ENCODE measurements at places on chromosomes 5 and 9.

DNA sequence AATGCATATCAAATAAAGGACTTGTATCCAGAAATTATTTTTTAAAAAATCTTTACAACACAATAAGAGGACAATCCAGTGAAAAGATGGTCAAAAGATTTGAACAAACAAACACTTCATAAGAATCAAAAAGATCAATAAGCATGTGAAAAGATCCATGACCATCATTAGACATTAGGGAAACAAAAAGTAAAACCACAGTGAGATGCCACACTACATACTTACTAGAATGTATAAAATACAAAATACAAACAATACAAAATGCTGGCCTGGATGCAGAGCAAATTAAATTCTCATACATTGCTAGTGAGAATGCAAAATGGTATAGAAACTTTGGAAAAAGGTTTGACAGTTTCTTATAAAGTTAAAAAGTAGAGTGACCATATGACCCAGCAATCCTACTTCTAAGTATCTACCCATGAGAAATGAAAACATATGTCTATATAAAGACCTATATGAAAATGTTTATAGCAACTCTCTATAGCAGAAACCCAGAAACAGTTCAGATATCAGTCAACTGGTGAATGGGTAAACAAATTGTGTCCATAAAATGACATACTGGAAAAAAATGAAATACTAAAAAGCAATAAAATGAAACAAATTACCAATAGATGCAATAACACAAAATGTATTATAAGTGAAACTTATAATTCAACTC, 426.1 kb downstream of the RAB3C start:
- DNase-seq, result no peak
- no peak overlapping the region for H3K4me3 ChIP-seq
- no peaks in the 10 kb centered on the region for H3K4me1 ChIP-seq
- H3K27ac ChIP-seq, result no peak overlapping the region

DNA sequence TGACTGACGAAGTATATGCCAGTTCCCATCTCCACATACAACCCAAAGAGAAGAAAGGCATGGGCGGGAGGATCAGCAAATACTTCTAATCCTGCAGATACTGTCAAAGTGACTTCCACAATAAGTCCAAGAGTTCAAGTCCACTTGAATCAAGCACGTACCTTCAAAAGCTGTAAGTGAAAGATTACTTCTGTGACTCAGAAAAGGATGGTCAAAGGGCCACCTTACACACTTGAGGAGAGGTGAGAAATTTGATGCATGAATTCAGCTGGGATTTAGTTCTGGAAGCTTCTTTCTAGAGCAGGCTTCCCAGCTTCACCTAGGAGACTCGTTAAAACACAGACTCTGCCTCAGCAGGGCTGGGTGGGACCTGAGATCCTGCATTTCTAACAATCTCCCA, 357.5 kb downstream of the GLIS3 start:
- no peaks in the 10 kb centered on the region for H3K4me1 ChIP-seq
- H3K36me3 ChIP-seq, result no peaks in the 10 kb centered on the region
- H3K27me3 ChIP-seq, result no peaks in the 10 kb centered on the region
- no peak overlapping the region for H3K27ac ChIP-seq
- no peak for DNase-seq

DNA sequence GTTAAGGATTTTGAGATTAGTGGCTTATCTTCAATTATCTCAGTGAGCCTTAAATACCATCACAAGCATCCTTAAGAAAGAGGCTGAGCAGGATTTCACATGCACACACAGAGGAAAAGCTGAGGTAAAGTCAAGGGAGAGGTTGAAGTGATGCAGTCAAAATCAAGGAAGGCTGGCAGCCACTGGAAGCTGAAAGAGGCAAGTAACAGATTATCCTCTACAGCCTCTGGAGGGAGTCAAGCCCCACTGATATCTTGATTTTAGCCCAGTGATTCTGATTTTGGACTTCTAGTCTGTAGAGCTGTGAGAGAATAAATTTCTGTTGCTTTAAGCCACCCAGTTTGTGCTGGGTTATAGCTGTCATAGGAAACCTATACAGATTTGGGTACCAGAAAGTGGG, 80.1 kb downstream of the ANKRD31 start:
- no peaks in the 10 kb centered on the region for H3K4me1 ChIP-seq
- DNase-seq, result no peak
- no peak overlapping the region for H3K4me3 ChIP-seq
- no peaks in the 10 kb centered on the region for H3K27me3 ChIP-seq

DNA sequence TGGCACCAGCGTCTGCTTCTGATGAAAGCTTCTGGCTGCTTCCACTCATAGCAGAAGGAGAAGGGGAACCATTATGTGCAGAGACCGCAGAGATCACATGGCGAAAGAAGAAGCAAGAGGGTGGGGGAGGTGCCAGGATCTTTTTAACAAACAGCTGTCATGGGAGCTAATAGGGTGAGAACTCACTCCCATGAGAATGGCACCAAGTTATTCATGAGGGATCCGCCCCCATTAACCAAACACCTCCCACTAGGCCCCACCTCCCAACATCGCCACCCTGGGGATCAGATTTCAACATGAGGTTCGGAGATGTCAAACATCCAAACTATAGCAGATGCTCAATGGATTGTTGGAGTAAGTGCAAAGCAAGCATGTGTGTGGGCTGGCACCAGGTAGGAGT, 125.8 kb upstream of the SLIT3 start:
- peaks cover 12% of the 10 kb centered on the region for H3K4me1 ChIP-seq
- no peak for DNase-seq
- no peaks in the 10 kb centered on the region for H3K36me3 ChIP-seq
- no peaks in the 10 kb centered on the region for H3K27me3 ChIP-seq

GRCh38 chr9:22119522-22120158, 110.5 kb upstream of the CDKN2B start:
- H3K27me3 ChIP-seq, result no peaks in the 10 kb centered on the region
- peaks cover 15% of the 10 kb centered on the region for H3K4me1 ChIP-seq
- H3K4me3 ChIP-seq, result no peak overlapping the region
- DNase-seq, result no peak
- H3K36me3 ChIP-seq, result no peaks in the 10 kb centered on the region

Data from vagina (tissue), 2 donors.